Stimulated activated CD4-positive, alpha-beta T cell treated with anti-CD3 and anti-CD28 coated beads, TNF-alpha, amount 100 ng/mL, for 24 hours (primary cell): ENCODE measurements at places on chromosomes 2 and 18.

GRCh38 chr2:173472112-173472511 is 117.4 kb downstream of the CDCA7 start:
- DNase-seq = no peak

- peak; percentile 7 for DNase-seq
Observed at GRCh38 chr2:160353166-160353565, 140.4 kb downstream of the RBMS1 start.

DNA sequence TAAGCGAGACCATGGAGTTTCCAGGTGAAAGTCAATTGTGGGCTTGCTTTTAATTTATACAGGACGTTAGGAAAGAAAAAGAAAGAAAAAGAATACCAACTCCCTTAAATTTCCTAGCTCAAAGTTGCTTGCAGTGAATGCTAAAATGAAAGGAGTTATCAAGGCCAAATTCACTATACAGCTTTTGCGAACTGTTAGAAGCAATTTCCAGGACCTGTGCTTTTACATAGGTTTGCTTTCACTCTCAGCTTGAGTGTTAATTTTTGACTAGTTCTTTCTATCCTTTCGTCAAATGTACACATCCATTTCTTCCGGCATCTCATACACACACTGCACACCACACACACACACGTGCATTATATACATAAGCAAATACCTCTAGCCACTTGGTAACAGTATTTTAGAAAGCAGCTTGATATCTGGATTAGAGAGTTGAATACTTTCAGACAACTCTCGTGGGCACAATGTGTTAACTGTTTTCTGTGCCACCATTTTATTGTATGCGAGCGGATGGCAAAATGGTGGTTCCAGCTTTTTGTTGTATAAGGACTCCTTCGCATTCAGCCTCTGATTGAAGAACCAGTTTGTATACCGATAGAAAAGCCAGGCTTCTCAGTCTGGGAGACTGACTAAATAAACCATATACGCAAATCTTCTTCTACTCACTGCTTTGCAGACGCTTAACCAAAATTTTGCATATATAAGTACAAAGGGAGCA is 381.8 kb downstream of the MTX2 start:
- no peak for DNase-seq

- no peak for DNase-seq
Observed at GRCh38 chr18:45373286-45373880, 241.9 kb upstream of the SLC14A2 start.

DNA sequence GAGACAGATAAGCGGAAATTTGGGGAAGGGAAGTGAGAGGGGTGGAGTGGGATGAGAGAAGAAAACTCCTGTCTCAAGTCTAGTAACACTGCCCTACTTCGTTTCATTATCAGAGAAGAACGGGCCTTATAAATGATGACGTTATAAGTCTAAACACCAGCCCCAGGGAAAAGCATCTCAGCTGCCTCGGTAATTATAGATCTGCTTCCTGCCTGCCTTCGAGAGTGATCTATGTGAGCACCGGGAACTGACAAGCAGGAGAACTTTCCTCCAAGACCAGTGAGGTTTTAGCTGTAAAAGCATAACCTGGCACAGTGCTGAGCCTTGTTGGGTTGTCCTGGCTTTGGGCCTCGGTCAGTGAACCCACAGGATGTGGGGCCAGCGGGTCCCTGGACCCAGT is 227.9 kb upstream of the SIX2 start:
- DNase-seq = no peak

DNA sequence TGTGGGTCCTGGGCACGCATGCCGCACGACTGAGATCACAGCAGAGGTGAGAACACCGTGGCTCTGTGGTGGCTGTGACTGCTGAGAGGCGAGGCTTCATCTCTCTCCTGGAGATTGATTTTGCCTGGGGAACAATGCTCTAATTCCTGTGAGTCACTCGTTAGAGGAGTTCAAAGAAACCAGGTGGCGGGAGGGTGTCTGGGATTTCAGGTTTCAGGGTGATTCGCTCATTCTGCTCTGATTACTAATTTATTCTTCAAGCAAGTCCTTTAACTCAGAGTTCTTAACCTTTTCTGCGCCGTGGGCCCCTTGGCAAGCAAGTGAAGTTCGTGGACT is 56.3 kb downstream of the GLI2 start:
- DNase-seq = no peak

- DNase-seq = no peak
Observed at GRCh38 chr18:69895066-69896047, 52.3 kb downstream of the CD226 start.

DNA sequence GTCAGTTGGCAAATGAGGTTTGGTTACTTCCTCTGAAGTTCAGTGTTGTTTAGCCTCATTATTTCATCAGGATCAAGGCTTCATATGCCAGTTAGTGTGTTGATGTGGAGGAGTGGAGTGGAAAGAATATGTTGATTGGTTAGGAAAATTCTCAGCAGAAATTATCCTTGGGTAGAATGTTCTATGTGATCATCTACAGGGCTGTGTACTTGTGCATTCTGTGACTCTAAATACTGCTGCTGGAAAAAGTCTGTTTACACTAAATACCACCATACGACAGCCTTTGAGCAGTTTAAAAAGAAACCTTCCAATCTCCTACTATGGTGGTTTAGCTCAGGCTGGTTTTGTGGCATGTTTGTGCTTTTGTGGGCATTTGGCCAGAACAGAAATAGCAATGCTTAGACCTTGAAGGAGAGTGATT is 25.8 kb downstream of the CAB39 start:
- DNase-seq = no peak

- no peak for DNase-seq
Observed at GRCh38 chr2:96353606-96354101, 18.1 kb downstream of the NCAPH start.

DNA sequence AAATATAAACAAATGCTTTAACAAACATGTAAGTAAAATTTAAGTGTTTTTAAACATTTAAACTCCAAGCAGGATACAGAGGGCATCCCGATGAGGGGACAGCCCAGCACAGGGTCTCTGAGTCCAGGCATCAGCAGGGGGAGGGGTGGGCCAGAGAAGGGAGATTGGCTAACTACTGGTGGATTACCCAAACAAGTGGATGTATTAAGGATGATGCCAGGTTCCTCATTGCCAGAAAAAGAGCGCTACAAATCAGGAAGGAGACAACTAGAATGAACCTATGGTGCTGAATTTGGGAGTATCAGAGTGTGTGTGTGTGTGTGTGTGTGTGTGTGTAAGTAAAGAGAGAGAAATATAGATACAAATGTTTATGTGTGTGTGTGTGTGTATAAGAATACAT is 162.0 kb upstream of the RMP24 start:
- no peak for DNase-seq

- no peak for DNase-seq
Observed at GRCh38 chr2:226560325-226560724, 239.3 kb downstream of the IRS1 start.

DNA sequence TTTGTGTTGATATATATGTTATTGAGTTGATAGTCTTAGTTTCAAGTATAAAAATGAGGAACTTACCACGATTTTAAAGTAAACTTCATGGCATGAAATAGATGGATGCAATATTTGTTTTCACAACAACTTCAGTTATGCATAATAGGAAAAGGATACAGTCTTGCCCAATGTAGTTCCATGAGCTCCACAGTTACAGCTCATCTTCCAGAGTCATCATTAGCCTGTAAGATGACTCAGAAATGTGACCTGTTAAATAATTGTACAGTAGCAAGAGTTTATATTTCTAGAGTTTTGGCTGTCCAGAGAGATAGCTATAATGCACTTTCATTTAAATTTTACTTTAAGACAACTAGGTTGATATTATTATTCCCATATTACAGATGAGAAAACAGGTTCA is 80.9 kb upstream of the ARHGAP28 start:
- no peak for DNase-seq

DNA sequence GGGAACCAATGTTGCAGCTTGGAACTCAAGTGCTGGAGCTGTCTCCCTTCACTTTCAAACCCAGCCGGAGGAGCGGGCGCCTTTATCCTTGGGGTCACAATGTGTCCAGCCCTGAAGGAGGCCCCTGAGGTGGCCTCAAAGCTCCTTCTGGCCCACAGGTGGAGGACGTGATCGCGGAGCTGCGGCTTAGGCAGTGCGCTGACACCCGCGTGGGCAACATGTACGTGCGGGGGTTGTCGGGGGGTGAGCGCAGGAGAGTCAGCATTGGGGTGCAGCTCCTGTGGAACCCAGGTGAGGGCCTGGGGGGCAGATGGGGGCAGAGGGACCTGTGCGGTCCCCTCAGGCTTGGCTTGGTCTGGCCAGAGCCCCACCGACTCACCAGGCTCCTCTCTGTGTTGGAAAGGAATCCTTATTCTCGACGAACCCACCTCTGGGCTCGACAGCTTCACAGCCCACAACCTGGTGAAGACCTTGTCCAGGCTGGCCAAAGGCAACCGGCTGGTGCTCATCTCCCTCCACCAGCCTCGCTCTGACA is 13.5 kb downstream of the ABCG8 start:
- DNase-seq = no peak

DNA sequence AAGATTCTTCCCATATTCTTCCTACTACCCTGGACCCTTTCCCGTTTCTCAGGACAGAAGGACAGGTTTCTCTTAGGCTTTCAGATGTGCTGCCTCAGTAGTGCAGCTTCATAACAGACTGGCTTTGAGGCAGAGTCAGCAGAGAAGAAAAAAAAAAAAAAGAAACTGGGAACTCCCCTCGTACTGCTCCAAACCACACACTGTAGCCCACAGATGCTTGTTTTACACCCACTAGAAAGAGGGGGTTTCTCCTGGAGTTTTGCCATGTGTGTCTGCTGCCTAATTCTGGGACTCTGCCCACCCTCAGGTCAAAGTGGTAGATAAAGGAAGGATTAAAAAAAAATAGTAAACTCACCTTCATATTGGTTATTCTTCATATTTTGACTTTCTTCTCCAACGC is 95.9 kb downstream of the NCOA1 start:
- no peak for DNase-seq

GRCh38 chr18:2823966-2824365 is 22.8 kb upstream of the EMILIN2 start:
- no peak for DNase-seq

DNA sequence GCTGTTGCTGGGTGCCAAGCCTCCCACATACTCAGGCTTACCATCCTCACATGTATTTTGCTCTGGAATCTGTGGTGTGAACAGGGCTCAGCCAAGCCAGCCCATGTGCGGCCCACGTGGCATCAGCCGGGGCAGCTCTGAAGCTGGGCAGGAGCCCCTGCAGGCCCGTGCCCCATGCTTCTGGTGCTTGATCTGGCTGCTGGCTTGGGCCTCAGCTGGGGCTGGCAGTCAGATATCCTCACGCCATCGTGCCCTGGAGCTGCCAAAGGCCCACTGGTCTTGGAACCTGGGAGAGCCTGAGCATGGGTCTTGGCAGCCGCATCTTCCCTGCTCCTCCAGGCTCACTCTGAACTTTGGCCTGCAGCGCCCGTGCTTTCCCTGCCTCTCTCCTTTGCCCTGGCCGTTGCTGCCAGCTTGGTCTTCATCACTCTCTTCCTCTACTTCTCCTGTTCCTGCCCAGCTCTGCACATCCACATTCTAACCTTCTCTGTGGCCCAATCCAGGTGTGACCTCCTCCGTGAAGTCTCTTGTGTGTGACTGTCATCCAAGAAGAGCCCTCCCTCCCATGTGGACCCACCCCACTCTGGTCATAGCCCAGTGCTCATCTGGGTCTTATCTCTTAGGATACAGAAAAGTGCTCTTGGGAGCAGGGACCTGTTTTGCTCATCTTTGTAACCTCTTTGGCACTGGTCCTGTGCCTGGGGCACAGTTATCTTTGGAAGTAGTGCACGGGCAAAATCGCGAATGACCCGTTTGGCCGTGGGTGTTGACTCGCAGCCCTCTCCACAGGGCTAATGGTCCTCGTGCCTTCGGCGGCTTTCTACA is 116.1 kb downstream of the RNF144A start:
- DNase-seq = no peak

DNA sequence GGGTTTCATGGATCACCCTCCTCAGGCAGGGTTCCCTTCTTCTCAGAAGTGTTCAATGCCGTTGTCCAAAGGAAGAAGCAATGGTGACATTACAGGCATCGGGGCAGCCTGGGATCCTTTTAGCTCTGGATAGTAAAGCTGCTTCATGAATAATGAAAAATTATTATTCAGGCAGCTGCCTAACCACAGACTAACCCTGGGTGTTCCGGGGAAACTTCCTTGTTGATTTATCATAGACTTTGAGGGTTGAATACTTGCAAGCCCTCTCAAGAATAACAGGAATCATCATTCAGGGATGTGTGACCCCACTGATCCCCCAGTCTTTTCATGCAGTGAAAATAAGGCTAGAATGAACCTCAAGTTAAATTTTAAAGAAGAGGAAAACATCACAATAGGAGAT is 419.4 kb downstream of the MEIS1 start:
- DNase-seq = no peak

DNA sequence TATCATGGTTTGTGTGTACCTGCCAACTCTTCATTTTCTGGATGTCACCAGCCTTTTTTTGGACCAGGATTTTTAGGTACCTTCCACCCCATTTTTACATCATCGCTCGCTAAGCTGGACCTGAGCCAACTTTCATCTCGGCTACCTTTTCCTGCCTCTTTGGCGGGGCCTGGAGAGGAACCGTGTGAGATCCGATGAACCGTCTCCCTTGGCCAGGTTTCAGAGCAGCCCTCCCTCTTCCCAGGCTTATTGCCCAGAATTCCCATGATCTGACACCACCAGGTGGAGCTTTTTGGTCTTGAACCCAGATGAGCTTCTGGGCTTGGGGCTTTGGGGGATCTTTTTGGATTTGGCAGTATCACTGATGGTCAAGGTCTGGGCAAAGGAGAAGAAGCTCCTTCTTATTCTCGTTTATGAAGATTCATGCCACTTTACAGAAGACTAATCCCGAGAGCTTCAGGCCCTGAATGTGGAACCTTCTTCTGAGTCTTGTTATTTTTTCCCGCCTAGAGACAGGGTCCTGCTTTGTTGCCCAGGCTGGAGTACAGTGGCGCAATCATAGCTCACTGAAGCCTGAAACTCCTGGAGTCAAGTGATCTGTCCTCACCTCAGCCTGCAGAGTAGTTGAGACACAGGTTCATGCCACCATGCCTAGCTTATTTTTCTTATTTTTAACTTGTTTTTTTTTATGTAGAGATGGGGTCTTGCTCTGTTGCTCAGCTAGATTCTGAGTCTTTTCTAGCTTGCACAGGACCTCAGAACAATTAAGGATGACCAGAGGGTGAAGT is 50.4 kb downstream of the GATA6 start:
- no peak for DNase-seq

GRCh38 chr2:46584134-46584848 is 104.9 kb downstream of the TMEM247 start:
- no peak for DNase-seq

GRCh38 chr2:229129738-229130371 is 141.2 kb downstream of the PID1 start:
- DNase-seq = no peak

GRCh38 chr2:238811759-238812158 is 36.1 kb upstream of the TWIST2 start:
- DNase-seq = no peak
